ENCODE measurements at places on chromosomes 6 and 20. TPM values are rescaled to one million over a fixed set of nuclear protein-coding genes. Genes with fewer than 3 reads are reported as not detected.

UBE3D gene
- 2.0 TPM for total RNA-seq

LRRC1 gene
- 6.4 TPM for total RNA-seq

RBPJL gene
- total RNA-seq = not detected

KCNS1 gene
- total RNA-seq = 0.07 TPM

NMBR gene
- not detected for total RNA-seq

PKIB gene
- total RNA-seq = 0.46 TPM

BMP7 gene
- total RNA-seq = 0.72 TPM

NNAT gene
- total RNA-seq = not detected

C6orf58 gene
- not detected for total RNA-seq

ULBP2 gene
- 0.28 TPM for total RNA-seq

NTSR1 gene
- not detected for total RNA-seq

SNX21 gene
- 22.6 TPM for total RNA-seq

DNMT3B gene
- total RNA-seq = 0.81 TPM

EEF1A2 gene
- 994 TPM for total RNA-seq

SLC17A3 gene
- total RNA-seq = not detected

CDH22 gene
- 0.48 TPM for total RNA-seq

UST gene
- total RNA-seq = 3.9 TPM
